ENCODE measurements at places on chromosomes 1 and 21.

DNA sequence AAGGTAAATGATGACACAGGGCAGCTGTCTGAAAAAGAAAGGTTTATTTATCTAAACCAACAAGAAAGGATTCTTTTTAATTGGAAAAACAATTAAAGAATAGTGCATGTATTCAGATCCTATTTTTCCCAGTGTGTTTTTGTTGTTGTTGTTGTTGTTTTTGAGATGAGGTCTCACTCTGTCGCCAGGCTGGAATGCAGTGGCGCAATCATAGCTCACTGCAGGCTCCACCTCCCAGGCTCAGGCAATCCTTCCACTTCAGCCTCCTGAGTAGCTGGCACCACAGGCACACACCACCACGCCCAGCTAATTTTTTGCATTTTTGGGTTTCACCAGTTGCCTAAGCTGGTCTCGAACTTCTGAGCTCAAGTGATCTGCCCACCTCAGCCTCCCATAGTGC, 22.1 kb downstream of the NEK2 start:
- DNase-seq: no peak

DNA sequence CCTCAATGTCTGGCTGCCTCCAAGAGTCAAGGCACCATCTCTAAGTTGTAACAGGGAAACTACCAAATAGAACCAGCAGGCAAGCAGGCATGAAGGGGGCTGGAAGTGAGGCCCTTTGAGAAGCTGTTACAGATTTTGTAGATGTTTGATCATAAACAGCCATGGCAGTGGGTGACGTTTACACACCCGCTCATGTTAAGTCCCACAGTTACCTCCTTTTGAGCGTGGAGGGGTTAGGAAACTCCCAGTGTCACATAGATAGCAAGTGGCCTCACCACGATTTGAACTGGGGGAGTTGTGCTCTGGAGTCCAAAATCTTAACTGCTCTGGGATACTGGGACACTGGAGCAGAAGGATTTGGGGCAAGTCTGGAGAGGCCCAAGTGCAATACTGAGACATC, 192.4 kb downstream of the HIVEP3 start:
- no peak for DNase-seq

DNA sequence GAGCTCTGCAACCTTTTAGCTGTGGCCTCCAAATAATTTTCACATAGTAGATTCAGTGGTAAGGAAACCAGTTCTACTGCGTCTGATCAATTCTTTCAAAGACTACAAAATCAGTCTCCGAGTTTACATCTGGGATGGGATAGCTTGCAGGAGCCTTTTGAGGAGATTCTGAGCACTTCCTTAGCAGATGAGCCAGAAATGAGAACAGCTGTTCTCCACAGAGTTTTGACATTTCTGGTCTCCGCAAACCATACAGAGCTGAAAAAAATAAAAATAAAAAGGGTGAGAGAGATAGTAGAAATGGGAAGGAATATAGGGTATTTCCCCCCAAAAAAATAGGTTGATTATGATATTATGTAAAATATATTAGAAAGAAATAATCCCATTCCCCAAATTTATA, 119.3 kb downstream of the LYPLAL1 start:
- DNase-seq: no peak

GRCh38 chr21:26167593-26167992, 3.0 kb downstream of the APP start:
- no peak for DNase-seq

DNA sequence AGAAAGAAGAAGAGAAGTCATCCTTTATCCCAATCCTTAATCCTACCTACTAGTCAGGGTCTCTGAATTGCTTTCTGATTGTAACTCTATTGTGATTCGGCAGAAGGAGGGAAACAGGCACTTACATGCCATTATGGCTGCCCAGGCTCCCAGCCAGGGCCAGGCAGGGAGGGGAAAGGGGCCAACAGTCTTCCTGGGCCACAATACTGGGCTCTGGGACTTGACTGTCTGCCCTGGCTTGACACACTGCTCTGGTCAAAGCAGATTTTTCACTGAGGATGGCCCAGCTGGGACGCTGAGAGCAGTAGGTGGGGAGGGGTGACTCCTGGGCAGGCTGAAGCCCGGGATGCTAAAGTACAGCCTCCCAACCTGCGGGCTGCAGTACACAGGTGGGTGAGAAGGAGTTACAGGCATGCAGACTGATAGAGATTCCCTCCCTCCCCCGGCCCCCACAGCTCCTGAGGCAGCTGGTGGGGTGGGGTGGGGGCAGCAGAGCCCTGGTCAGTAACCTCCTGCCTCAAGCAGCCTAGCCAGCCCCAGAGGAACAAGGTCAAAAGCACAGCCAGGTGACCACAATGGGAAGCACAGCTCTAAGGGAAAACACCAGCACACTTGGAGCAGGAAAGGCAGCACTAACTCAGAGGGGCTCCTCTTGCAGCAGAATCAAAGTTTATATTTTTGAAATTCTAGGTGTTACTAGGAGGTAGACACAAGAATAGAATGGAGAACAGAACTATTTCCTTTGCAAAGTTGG, 25.3 kb downstream of the KCND3 start:
- no peak for DNase-seq

GRCh38 chr1:210516697-210517459, 188.2 kb downstream of the HHAT start:
- DNase-seq: no peak

- no peak for DNase-seq
Observed at GRCh38 chr1:213615226-213615916, 372.4 kb upstream of the PROX1 start.

DNA sequence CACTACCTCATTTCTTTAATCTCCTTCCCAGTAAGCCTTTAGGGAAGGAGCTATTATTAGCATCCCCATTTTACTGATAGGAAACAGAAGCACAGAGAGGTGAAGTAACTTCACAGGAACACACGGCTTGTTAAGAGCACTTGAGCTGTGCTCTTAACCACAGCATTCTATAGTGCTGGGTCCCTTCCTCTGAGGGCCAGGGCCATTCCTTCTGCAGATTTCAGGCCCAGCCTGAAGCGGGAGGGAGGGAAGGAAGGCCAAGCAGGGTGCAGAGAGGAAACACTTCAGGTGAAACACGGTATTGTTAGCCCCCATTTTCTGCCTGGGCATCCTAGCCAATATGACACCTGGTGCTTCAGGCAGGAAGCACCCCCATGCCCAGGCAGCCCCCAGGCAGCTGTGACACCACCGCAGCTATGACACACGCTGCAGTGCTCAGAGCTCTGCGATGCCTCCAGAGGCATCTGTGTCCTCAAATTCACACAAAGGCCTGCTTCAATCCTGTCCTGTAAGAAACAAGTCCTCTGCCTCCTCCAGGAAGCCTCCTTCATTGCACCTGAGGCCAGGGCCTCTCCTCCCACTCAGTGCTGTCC, 4.5 kb upstream of the EXTL1 start:
- no peak for DNase-seq

GRCh38 chr1:207858806-207859205, 52.1 kb downstream of the CD34 start:
- no peak for DNase-seq

DNA sequence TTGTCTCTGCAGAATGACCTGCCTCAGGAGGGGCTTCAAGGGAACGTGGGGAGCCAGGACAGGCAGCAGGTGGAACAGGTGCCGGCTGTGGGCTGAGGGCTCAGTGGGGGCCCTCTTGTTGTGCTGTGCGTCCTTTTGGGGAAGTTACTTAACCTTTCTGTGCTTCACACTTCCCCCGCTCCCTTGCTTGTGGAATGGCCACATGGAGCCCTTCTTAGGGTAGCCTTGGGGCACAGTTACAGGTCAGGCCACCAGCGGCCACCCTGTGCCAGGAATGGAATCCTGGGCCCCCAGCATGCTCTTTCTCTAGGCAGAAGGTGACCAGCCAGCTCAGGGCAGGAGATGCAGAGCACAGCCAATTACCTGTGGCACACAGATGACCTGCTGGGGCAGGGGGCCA, 2.6 kb downstream of the IKBKE start:
- no peak for DNase-seq

GRCh38 chr1:63322944-63323864, 837 bp downstream of the FOXD3 start:
- DNase-seq: no peak
